ENCODE measurements at places on chromosomes 12 and 14.

DNA sequence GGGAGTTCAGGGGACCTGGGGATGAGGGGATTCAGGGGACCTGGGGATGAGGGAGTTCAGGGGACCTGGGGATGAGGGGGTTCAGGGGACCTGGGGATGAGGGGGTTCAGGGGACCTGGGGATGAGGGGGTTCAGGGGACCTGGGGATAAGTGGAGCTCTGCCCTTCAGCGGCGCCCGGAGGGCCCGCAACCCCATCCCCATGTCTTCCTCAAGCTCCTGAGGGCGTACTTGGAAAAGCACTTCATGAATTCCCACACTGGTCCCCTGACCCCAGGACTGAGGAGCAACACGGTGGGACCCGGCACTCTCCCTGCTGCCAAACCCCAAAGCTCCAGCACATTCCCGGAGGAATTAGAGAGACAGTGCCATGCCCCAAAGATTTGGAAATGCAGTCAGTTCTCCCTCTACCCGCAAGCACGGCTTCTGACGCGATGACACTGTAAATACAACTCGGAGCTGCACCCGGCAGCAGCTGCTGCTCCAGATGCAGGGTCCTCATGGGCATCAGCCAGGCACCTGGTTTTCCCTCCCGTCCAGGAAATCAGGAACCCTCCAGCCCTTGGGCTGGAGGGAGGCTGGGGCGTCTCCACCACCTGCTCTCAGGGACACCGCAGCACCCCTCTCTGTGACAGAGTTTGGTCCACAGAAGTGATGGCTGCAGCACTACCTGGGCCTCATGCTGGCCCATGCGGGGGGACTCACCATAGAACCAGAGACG, 32.8 kb upstream of the C14orf180 start:
- DNase-seq, result no peak

- no peak for DNase-seq
Measured at GRCh38 chr14:50688875-50689274, 20.8 kb upstream of the SAV1 start.

DNA sequence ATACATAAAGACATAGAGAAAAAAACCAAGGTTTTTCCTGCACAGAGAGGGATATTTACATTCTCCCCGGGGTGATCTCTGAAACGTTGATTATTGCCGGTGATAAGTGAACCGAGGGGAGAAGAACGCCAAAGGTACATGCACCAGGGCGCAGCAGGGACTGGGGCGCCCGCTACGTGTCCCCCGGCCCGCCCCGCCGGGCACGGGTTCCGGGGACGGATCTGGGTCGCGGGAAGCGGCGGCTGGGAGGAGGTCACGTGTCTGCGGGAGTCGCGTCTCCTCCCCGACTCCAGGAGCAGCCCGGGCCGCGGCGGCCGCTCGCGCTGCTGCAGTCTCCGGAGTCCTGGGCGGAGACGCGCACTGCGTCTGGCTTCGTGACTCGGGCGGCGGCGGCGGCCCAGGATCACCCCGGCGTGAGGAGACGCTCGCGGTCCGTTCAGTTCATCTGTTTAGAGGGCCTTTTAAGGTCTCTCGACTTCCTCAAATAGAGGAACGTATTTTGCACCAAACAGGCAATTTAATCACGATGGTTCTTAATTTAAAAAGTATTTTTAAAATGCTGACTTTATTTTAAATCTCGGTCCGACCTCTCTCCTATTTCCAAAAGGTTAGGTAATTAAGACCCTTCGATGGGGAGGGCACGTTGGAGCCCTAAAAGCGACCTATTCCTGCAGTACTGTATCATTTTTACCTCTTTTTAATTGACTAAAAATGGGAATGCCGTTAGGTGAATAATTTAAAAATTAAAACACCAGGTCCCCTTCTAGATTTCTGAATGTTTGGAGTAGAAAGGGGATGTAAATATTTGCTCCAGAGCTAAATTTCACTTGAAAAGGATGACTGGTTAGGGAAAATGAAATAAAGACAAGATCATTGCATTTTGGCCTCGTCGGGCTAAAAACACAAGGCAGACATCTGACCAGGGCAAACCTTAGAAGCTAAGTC, 1.8 kb upstream of the BHLHE41 start:
- DNase-seq, result no peak

DNA sequence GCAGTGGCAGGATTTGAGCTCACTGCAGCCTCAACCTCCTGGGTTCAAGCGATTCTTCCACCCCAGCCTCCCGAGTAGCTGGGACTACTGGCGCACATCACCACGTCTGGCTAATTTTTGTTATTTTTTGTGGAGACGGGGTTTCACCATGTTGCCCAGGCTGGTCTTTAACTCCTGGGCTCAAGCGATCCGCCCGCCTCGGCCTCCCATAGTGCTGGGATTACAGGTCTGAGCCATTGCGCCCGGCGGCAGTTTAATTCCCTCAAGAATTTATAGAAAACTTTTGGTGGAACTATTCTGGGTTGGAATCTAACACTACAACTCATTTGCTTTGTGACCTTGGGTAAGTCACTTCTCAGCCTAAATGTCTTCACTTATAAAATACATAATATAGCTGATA, 1.8 kb upstream of the SP1 start:
- no peak for DNase-seq

DNA sequence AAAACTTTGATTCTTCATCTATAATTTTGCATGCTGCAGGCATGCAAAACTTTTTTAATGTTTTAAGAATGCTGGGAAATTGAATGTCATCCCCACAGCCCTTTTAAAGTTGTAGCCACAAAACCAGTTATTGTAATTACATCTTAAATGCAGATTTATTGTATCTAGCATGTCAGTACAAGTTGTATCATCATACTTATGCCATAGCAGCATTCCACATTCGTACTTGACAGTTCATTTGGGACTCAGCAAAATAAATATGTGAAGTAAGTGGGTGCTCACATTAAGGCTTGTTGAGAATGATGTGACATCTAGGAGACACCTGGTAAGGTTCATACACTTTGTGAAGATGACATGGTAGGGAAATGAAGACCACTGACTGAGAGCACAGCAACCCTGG, 44.0 kb upstream of the GZMB start:
- DNase-seq, result no peak

DNA sequence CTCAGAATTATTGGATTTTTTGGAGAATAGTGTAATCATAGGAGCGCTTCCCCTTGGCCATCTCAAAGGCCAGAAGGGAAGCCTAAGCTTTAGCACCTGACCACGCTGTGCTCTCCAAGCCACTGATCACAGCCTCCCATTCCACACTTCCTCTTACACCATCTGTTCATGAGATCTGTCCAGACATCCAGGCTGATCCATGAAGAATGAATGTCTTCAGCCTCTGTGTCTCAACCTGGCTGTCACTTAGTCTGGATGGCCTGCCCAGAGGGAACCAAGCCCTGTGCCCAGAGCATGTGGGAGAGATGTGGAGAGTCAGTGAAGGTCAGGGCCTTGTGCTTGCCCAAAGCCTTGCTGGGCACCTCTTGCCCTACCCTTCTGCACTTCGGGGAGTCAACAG, 40.5 kb downstream of the TSPAN11 start:
- no peak for DNase-seq

Measured in stimulated activated CD8-positive, alpha-beta memory T cell treated with anti-CD3 and anti-CD28 coated beads, Interleukin-2, amount 100 ng/mL, for 1 hour (primary cell).